Stromal cell of bone marrow (primary cell): ENCODE measurements at places on chromosomes 13 and 19.

- no peak for DNase-seq
These were observed 65.1 kb downstream of the KCNRG start for GRCh38 chr13:50080203-50080910.

DNA sequence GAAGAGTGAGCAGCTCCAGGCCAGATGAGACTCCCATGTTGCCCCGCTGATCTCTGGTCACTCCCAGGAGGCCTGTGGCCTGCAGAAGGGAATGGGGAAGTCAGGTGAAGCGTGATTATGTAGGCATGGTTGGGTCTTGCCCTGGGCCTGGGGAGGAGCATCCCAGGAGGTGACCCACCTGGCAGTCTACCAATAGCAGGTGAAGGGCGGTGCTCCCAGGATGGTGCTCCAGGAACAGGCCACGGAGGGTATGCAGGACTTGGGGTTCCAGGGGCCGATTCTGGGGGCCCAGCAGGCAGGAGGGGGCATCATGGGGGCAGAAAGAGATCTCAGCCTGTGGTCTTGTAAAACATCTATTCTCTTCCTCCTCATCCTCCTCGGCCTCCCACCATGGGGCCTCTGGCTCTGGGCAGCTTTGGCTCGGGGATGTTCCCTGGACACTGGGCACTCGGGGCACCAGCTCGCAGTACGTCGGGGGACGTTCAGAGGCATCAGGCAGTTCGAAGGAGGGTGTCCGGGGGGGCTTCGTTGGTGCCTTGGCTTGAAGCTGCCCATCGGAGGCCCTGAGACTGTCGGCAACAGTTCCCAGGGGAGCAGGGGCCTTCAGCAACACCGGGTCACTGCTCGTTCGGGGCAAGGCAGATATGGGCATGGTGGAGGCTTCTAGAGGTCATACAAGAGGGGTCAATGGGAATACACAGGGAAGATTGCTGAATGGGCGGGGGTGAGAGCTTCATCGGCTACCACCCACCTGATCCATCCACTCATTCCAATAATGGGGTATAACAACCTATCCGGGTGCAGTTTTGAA is 12.4 kb downstream of the SH2D3A start:
- DNase-seq: no peak

DNA sequence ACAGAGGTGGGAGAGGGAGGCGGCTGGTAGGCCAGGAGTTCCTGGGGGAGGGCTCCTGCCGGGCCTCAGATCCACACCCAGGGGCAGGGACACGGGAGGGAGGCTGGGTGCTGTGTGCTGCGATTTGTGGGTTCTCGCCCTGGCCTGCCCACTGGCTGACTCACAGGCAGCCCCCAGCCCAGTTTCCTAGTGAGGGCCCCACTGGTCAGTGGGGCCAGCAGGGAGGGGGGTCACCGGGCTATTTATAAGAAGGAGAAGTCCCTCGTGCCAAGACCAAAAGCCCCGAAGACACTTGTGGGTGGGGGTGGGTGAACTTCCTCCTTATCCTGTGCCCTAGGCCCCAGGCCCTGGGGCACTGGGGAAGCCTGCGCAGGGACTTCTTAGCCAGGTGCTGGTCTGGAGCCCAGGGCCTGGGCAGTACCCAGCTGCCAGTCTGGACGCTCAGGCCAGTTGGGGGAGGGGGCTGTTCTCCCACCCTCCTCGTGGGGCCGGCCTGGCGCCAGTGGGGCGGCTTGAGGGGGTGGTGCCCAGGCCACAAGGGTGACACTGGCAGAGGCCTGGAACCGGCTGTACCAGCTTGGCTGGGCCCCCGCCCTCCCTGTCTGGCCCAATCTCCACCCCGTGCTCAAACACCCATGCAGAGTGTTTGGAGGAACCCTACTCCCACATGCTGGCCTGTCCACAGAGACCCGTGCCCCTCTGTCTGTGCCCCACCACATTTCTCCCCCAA is 5.0 kb upstream of the JUNB start:
- no peak for DNase-seq

- DNase-seq: no peak
These were observed 119.7 kb upstream of the SOX1 start for GRCh38 chr13:111947026-111947810.

- DNase-seq: no peak
These were observed 331.8 kb downstream of the FOXO1 start for GRCh38 chr13:40334616-40335015.

GRCh38 chr19:56538761-56539263 is at the start of gene ZFP28:
Gene ZFP28, plus strand, starts transcription at chr19:56538948. Its CDS starts 71 bp downstream, at chr19:56539019.
- no peak for DNase-seq

GRCh38 chr19:58549664-58550361 is 5.1 kb downstream of the CHMP2A start:
- DNase-seq: no peak

GRCh38 chr19:23415034-23415433 is 19.8 kb upstream of the ZNF91 start:
- DNase-seq: no peak

GRCh38 chr19:16807549-16808284 is 21.5 kb upstream of the SIN3B start:
- DNase-seq: no peak

- peak; percentile 76 for DNase-seq
These were observed 37.9 kb downstream of the ARHGAP35 start for GRCh38 chr19:46898731-46899130.

DNA sequence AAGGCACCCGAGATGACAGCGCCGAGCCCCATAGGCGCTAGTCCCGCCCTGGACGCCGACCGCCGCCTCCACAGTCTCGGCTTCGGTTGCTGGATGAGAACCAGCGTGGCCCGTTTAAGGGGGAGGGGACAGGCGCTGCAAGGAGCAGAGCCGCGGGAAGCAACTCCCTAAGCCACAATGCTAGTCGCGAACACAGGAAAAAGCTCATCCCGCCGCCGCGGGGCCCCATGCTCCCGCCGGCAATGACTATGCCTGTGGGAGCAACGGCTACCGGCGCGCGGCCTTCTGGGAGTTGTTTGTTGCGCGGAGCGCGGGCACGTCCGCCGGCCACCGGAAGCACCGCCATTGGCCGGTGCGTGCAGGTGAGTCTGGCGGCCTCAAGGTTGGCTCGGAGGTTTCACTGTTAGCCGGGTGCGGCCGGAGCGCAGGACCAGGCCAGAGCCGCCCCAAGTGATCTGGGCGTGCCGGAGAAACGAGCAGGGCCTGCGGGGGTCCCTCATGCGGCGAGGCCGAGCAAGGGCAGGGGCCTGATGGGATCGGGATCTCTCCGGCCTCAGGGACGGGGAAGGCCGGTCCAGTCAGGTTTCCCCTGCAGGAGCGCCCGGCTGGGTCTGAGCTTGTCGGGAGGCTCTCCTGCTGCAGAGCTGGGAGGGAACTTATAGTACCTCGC is at the start of gene ZNF544:
Gene ZNF544, plus strand, starts transcription at position 330 of the 670 bp plus-strand sequence. CDS start 15,110 bp downstream, outside the sequence.
- DNase-seq: peak; percentile 46

GRCh38 chr19:12872941-12873890 is 8.0 kb downstream of the DNASE2 start:
- no peak for DNase-seq

GRCh38 chr19:48646722-48647216 is 782 bp upstream of the CA11 start:
- DNase-seq: no peak

GRCh38 chr13:110359840-110360301 is 52.8 kb downstream of the COL4A2 start:
- DNase-seq: no peak
